ENCODE measurements at places on chromosomes 5 and 9.

- no peak for DNase-seq
These were observed 47.2 kb downstream of the GLDC start for GRCh38 chr9:6598249-6598725.

DNA sequence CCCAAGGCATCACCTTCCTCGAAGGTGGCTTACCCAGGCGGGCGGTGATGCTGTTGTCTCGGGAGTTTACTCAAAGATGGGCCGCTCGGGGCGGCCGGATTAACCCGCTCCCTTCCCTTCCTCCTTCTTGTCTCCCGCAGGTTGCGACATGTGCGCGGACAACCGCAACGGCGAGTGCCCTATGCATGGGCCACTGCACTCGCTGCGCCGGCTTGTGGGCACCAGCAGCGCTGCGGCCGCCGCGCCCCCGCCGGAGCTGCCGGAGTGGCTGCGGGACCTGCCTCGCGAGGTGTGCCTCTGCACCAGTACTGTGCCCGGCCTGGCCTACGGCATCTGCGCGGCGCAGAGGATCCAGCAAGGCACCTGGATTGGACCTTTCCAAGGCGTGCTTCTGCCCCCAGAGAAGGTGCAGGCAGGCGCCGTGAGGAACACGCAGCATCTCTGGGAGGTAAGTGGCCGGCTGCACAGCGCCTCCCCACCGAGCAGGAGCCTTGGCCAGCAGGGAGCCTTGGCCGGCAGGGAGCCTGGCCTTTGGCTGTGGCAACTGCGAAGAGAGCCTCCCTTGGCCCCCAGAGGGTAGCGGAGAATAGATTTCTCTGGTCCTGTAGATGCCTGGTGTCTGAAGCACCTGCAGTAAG is 10.6 kb downstream of the PRDM6 start:
- no peak for DNase-seq

- no peak for DNase-seq
These were observed at the start of gene ARHGEF37 for GRCh38 chr5:149581192-149581861. Gene ARHGEF37, plus strand, starts transcription at chr5:149581498. Its CDS starts 16,272 bp downstream, at chr5:149597770.

DNA sequence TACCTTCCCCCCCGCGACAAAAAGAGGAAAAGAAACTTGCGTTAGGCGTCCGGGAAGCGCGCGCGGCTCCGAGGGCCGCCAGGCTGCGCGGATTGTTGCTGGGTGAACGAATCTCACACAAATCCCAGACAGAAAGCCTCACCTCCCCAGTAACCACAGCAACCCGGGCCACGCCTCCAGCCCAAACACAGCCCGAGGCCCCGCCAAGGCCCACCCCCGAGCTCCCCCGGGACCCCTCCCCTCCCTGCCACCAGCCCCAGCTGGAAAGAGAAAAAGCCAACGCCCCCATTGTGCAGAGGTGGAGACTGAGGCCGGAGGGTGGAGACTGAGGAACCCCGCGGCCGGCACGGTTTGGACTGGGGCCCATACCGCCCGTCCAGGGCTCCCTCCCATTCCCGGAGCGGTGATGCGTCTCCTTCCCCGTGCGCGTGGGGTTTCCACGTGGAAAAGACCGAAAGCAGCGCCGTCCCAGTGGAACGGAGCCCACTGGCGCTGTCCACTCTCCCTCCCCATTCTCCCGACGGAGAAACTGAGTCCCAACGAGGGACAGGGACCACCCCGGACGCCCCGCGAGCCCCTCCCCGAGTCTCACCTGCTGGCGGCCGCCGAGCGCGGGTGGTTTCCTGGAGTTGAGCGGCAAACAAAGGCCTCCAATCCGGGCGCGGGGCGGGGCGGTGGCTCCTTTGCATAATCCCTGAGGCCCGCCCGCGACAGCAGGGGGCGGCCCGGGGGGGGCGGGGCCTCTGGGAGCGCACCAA is 10.2 kb upstream of the AKNA start:
- peak; percentile 56 for DNase-seq

DNA sequence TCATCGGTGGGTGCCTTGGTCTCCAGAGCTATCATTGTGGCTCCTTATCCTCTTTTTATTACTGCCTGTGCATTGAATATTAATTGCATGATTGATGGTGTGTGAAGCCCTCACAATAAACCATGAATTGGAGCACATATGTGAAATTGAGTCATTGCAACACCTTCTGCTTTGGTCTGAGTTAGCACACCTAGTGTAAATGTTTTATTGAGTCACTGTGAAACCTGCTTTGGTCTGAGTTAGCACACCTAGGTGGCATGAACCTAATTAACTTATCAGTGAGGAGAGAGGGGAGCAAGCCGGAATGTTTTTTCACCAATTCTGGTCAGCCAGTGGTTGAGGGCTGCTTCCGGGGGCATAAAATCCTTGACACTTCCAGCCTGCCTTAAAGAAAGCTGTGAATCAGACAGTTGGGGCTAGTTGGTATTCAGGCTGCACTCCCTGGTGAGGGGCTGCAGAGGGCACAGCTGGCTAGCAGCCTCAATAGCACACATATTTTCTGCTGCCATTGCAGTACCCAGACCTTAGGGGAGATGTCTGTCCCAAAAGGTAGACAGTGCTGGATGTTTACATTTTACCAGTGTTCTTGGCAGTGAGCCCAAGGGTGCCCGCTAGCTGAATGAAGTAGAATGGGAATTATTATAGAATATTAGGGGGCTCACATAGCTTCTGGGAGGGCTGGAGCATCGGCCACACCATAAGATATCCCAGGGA is 76.5 kb upstream of the GOLM1 start:
- DNase-seq, result no peak

Data from kidney epithelial cell (primary cell).